Naive thymus-derived CD8-positive, alpha-beta T cell (primary cell): ENCODE measurements at places on chromosomes 5 and 9. TPM values are rescaled to one million over a fixed set of nuclear protein-coding genes. Genes with fewer than 3 reads are reported as not detected.

TSLP gene
- 0.41 TPM for total RNA-seq

- no peak for DNase-seq
- no peaks in the 10 kb centered on the region for H3K36me3 ChIP-seq
- no peaks in the 10 kb centered on the region for H3K27me3 ChIP-seq
Measured at GRCh38 chr5:74575741-74576538, 64.6 kb downstream of the ENC1 start.

GLDC gene
- total RNA-seq, result not detected

- H3K4me3 ChIP-seq, result no peak overlapping the region
- no peak overlapping the region for H3K27ac ChIP-seq
- peaks cover 68% of the 10 kb centered on the region for H3K36me3 ChIP-seq
- no peak for DNase-seq
Measured at GRCh38 chr9:3271157-3271556, 254.6 kb downstream of the RFX3 start.

GRCh38 chr9:13941714-13942113 is 372.2 kb downstream of the NFIB start:
- H3K4me1 ChIP-seq, result no peaks in the 10 kb centered on the region
- no peak for DNase-seq
- H3K4me3 ChIP-seq, result no peak overlapping the region

CD14 gene
- total RNA-seq, result 4.6 TPM

ITK gene
- 477 TPM for total RNA-seq

PLK2 gene
- total RNA-seq, result 8.8 TPM

- no peaks in the 10 kb centered on the region for H3K27me3 ChIP-seq
- H3K36me3 ChIP-seq, result peaks cover 23% of the 10 kb centered on the region
- H3K4me3 ChIP-seq, result no peak overlapping the region
- no peak for DNase-seq
Measured at GRCh38 chr9:92616199-92616641, 53.7 kb downstream of the IPPK start.

HAND1 gene
- total RNA-seq, result not detected

DNA sequence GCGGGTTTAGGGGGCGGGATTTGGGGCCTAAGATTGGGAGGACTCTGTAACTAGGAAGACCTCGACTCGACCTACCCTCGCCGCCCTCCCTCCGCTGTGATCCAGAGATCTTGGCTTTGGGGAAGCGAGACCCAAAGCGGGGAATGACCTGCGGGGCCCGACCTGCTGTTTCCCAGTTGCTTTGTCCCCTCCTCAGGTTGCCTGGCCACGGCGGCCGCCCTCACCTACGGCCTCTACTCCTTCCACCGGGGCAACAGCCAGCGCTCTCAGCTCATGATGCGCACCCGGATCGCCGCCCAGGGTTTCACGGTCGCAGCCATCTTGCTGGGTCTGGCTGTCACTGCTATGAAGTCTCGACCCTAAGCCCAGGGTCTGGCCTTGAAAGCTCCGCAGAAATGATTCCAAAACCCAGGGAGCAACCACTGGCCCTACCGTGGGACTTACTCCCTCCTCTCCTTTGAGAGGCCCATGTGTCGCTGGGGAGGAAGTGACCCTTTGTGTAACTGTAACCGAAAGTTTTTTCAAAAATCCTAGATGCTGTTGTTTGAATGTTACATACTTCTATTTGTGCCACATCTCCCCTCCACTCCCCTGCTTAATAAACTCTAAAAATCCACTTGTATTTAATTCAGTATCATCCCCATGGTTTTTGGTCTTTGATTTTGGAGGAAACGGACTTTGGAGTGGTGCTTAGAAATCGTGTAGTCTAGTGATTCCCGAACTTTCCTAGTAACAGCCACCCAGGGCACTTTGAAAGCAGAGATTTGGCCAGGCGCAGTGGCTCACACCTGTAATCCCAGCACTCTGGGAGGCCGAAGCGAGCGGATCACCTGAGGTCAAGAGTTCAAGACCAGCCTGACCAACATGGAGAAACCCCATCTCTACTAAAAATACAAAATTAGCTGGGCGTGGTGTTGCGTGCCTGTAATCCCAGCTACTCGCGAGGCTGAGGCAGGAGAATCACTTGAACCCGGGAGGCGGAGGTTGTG is 878 bp downstream of the HIGD2A start:
- peak overlapping the region; percentile 100 for H3K4me3 ChIP-seq
- DNase-seq, result no peak
- H3K36me3 ChIP-seq, result peaks cover 2% of the 10 kb centered on the region
- peak overlapping the region; percentile 100 for H3K27ac ChIP-seq

SLC28A3 gene
- total RNA-seq, result not detected

DNA sequence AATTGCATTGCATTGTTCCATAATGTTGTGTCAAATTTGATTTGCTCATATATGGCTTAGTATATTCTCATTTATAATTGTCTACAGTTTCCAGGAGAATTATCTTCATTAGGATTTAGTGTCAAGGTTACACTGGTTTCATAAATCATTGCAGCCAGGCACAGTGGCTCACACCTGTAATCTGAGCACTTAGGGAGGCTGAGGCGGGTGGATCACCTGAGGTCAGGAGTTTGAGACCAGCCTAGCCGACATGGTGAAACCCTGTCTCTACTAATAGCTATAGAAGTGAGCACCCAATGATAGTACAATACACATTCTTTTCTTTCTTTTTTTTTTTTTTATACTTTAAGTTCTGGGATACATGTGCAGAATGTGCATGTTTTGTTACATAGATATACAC is 282.5 kb downstream of the KIAA0825 start:
- no peaks in the 10 kb centered on the region for H3K36me3 ChIP-seq
- no peak overlapping the region for H3K27ac ChIP-seq
- H3K27me3 ChIP-seq, result no peaks in the 10 kb centered on the region

- H3K27ac ChIP-seq, result no peak overlapping the region
- peaks cover 10% of the 10 kb centered on the region for H3K27me3 ChIP-seq
- no peak overlapping the region for H3K4me3 ChIP-seq
- no peak for DNase-seq
Measured at GRCh38 chr5:73818357-73818756, 192.4 kb downstream of the ARHGEF28 start.
